ENCODE measurements at places on chromosomes 4 and X.

DNA sequence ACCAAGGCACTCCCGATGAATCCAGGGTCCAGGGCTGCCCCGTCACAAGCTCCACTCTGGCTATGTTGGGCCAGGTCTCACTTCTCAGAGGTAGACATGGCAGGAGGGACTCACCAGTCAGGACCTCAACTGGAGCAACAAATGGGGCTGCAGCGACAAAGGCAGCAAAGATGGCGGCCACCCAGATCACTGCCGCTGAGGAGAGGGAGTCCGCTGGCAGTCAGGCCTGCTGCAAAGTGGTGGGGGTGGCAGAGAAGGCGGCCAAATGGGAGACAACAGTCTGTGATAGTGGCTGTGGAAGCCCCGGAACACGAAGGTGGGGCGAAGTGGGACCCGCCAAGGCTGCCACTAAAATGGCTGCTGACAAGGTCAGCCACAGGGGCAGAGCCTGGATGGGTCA is 143.3 kb upstream of the RADX start:
- DNase-seq = no peak

GRCh38 chr4:155612074-155612473 is 54.6 kb upstream of the GUCY1A1 start:
- DNase-seq = no peak

- DNase-seq = no peak
Measured at GRCh38 chrX:9456250-9457074, 8.4 kb upstream of the TBL1X start.

- no peak for DNase-seq
Measured at GRCh38 chr4:81352446-81352835, 119.3 kb downstream of the RASGEF1B start.

GRCh38 chrX:137034508-137034872 is 695 bp upstream of the GPR101 start:
- DNase-seq = no peak

DNA sequence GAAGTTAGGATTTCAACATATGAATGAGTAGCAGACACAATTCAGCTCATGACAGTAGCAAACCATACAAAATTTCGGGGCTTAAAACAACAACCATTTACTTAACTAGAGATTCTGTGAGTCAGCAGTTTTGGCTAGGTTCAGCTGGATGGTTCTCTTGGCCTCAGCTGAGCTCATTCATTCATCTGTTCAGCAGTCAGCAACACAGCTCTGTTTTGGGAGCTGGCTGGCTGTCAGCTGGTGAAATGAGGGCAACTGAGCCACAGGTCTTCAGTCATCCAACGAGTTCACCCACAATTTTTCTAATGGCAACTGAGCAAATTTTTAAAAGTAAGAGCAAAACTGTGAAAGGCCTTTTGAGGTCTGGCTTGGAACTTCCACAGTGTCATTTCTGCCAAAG is 2005.1 kb upstream of the AGA start:
- DNase-seq = no peak

DNA sequence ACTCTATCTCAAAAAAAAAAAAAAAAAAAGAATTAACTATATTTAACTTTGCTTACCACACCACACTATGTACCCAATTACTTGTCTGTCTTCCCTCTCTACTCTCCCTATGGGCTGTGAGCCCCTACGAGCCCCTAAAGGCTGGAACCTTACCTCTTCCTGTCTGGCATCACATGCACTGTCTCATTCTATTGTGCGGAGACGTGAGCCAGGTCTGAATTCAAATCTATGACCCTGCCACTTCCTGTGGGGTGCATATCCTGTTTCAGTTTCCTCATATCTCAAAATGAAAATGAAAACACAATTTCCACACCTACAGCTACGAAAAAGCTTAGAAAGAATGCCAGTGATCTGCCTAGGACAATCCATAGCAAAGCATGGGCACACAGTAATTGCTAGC is 42.9 kb upstream of the HS3ST1 start:
- DNase-seq = no peak

- no peak for DNase-seq
Measured at GRCh38 chr4:1470393-1470670, 64.1 kb upstream of the NKX1-1 start.

GRCh38 chrX:16733013-16733412 is 13.6 kb downstream of the SYAP1 start:
- DNase-seq = no peak

DNA sequence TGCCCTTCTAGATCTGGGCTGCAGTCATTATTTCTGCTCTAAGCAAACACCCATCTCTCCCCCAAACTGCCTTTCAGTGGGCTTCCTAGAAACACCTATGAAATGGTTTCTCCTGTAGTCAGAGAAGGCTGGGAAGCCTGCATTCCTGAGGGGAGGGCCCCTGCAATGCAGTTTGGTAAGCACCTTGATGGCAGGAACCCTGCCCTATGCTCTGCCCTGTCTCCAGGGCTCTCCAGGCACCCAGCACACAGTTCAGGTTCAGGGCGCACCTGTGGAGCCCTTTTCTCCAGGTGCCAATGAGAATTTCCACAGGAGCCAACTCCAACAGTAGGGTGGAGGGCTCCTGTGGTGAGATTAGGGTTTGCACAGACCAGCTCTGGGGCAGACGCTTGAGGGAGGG is 69.1 kb upstream of the FBXW7 start:
- no peak for DNase-seq

GRCh38 chr4:13830449-13830848 is 202.9 kb upstream of the BOD1L1 start:
- no peak for DNase-seq

GRCh38 chr4:101954351-101954750 is 163.8 kb downstream of the BANK1 start:
- no peak for DNase-seq

DNA sequence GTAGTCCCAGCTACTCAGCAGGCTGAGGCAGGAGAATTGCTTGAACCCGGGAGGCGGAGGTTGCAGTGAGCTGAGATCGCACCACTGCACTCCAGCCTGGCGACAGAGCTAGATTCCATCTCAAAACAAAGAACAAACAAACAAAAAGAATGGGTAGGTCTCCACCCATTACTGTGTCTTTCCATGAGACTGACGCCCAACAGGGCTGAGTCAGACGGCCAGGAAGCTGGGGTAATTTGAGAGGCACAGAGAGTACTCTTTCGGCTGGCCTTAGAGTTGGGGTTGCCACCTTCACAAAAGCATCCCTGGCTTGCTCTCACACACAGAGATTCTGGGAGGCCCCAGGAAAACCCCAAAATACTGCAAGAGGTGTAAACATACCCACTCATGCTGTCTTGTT is 72.0 kb upstream of the DHRSX start:
- no peak for DNase-seq

GRCh38 chr4:174654634-174655033 is 132.3 kb upstream of the HPGD start:
- DNase-seq = no peak

GRCh38 chrX:115642311-115642710 is 81.3 kb downstream of the PLS3 start:
- DNase-seq = no peak
